ENCODE measurements at places on chromosomes 2 and 18.

GRCh38 chr2:89780318-89780717, 1088.8 kb downstream of the RPIA start:
- no peak for DNase-seq

DNA sequence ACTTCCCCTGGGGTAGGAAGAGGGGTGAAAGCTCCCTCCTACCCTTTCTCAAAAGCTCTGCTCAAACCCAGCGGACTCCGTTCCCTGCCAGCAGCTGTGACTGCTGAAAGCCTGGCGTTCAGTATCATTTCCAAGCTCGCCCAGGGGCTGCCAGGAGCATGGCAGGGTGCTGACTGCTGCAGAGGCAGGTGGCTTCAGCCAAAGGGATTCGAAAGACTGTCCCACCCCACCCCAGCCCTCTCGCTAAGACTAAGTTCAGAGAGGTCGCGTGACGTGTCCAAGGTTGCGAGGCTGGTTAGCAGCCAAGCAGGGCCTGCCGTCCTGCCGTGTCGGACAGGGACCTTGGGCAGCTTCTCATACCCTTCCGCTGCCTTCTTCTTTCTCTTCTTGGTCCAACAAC, 72.3 kb upstream of the RAB12 start:
- no peak for DNase-seq

GRCh38 chr18:9946831-9947230, 33.0 kb downstream of the VAPA start:
- DNase-seq: no peak

- no peak for DNase-seq
These were observed 799 bp upstream of the KIF1A start for GRCh38 chr2:240820607-240821428.

- no peak for DNase-seq
These were observed 25.5 kb upstream of the POLR1B start for GRCh38 chr2:112516801-112517200.

DNA sequence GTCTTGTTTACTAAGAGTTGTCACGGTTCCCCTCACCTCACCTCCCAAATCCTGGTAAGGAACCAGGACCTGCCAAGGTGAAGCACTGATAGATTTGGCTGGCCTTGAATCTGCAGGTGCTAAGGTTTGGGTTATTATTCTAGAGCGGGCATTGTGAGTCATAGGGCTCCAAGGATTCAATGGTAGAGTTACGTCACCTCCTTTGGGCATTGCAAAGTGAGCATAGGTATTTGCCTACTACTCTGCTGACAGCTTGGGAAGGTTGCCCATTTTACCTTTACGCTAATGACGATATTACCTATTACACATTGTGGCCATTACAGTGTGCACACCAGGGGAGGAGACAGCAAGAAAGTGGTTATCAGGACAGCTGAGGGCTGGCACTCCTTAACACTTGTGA, 59.3 kb downstream of the SETBP1 start:
- peak; percentile 73 for DNase-seq

GRCh38 chr2:8408560-8409460, 273.0 kb upstream of the ID2 start:
- DNase-seq: no peak

GRCh38 chr2:65918760-65919187, 486.4 kb upstream of the SPRED2 start:
- no peak for DNase-seq

GRCh38 chr2:167990062-167990461, 257.3 kb downstream of the STK39 start:
- DNase-seq: no peak

DNA sequence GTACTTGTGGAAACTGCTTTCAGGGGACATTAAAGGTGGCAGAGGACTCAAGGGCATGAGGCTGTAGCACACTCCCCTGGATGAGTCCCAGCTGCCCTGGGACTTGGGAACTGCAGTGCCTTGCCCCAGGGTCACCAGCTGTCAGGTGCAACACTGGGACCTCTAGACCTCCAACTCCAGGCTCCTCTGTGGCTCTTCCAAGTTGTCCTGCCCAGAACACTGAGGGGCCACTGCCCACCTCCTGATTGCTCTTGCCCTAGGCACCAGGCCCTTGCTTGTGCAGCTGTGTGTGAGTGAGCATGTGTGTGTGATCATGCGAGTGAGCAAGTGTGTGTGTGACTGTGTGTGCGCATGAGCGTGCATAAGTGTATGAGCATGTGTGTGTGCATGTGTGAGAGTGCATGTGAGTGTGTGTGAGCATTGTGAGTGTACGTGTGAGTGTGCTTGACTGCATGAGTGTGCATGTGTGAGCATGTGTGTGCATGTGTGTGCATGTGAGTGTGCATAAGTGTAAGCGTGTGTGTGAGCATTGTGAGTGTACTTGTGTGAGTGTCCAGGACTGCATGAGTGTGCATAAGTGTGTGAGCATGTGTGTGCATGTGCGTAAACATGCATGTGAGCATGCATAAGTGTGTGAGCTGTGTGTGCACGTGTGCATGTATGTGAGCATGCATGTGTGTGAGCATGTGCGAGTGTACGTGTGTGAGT, 301.5 kb downstream of the NDUFA10 start:
- no peak for DNase-seq

DNA sequence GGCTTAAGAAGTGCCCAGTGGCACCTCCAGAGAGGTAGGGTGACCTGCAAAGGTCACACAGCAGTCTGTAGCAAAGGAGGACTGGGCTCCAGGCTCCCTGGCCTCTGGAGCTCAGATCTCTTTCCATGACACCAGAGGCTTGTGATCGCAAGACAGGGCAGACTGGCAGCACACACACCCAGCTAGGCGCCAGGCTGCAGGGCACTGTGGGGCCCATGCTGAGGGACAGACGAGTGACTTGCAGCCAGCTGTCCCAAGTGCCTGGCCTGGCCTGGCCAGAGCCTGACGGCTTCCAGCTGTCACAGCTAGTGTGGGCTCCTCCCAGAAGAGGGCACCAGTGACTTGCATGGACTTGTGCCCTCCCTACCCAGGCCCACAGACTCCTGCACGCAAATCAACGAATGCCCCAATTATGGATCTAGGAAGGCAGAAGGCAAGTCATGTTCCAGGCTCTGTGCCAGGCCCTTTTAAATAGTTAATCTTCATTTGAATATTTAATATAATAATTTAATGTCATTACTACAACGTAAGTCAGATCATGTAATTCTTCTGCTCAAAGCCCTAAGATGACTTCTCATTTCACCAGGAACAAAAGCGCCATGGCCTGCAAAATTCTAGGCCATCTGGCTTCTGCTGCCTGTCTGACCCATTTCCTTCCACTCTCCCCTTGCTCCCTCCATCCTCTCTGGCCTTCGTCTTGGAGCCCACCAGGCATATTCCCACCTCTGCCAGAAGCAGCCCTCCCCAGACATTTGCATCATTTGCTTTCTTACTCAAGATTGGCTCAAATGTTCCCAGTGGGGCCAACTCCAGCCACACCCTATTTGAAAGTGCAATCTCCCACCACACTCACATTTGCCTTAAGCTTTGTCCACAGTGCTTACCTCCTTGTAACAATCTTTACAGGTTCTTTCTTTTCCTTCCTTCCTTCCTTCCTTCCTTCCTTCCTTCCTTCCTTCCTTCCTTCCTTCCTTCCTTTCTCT, 3.7 kb upstream of the SPEG start:
- peak; percentile 40 for DNase-seq

DNA sequence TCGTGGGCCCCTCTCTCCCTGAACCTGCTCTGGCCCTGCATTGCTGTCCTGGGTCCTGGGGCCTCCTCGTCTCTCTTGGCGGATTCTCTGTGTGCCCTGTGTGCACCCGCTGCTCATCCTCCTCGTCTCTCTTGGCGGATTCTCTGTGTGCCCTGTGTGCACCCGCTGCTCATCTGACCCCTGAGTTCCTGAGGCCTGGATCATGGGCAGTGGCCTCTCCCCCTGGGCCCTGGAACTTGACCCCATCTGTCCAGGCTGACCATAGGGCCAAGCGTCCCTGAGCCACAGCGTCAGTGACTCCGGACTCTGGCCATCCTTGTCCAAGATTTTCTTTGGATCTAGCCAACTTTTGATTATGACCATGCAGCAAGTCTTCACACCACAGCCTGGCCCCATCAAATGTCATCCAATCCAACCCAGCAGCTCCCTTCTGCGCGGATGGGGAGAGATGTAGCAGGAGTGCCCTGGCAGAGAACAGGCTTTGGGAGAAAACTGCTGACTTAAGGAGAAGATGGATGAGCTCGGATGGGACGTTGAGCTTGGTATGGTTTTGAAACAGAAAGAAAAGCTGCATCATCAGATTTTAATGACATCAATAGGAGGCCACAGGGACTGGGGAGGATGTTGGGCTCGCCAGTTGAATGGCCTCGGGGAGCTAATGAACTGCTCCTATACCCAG, 455.1 kb upstream of the HS6ST1 start:
- DNase-seq: no peak

DNA sequence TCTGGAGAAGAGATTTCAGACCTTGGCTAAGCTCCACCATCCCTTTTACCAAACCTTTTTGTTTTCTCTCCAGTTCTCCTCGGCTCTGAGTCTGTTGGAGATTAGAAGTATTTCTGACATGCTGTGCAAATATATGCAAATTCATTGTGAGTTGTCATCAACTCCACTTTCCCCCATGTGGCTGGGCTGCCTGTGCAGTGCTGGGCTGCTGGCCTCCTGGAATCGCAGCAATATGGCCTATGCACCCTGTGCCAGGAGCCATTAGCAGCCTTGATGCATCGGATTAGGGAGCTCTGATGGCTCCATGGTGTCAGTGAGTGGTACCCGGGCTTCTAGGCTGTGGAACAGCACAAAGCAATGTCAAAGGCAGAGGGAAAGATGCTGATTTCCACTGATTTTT, 80.0 kb downstream of the GPR39 start:
- no peak for DNase-seq

DNA sequence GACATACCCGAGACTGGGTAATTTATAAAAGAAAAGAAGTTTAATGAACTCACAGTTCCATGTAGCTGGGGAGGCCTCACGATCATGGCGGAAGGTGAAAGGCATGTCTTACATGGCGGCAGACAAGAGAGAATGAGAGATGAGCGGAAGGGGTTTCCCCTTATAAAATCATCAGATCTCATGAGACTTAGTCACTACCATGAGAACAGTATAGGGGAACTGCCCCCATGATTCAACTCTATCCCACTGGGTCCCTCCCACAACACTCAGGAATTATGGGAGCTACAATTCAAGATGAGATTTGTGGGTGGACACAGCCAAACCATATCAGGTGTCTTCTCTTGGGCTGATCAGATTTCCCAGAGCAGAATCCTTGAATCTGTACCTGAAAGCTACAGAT, 617.3 kb upstream of the ID2 start:
- no peak for DNase-seq

- no peak for DNase-seq
These were observed 279.8 kb downstream of the AFF3 start for GRCh38 chr2:99862566-99862965.

GRCh38 chr2:103880081-103880834, 973.7 kb upstream of the POU3F3 start:
- DNase-seq: no peak

- no peak for DNase-seq
These were observed 300.9 kb upstream of the LRRTM4 start for GRCh38 chr2:77823028-77823427.

DNA sequence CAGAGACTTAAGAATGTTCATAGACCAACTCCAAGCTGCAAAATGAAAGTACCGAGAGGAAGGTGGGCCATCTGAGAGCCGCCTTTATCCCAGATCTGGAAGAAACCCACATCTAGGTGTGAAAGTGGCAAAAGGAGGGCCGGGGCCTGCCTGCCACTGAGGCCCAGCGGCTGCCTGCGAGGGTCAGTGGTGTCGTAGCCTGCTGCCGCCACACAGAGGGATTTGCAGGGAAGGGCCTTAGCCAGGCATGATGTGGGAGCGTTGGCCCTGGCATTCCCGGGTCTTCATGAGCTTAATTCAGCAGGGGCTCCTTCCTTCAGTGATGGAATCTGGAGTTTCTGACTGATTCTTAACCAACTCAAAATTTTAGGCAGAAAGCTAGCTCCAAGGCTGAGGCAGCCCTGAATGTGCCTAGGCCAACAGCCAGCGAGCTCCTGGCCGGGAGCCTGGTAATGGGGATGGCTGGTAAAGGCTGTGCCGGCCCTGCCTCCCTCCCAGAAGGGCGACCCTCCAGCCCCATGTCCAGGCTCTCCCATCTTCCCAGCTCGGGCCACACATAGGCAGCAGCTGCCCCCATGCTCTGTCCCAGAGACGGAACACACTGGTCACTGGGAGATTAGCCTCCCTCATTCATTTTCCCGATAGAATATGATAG, 230.1 kb downstream of the AGAP1 start:
- no peak for DNase-seq

DNA sequence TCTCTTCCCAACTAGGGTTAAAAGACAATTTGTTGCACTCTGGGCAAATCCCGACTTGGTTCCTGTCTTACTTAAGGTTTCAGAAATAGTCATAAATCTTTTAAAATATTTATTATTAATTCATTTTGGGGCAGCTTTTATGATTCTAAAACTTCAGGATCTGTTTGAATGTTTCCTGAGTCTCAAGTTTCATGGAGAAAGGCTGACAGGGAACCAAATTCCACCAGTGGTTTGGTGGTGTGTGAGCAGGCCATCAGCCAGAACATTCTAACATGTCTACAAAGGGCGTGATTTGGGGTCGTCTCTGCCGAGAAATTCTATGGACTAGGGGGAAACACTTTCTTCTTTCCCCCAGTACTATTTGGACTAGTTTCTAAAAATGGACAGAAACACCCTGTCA, 366.4 kb downstream of the ZNF521 start:
- no peak for DNase-seq

- no peak for DNase-seq
These were observed 626.2 kb upstream of the CDH7 start for GRCh38 chr18:65124633-65125032.

- no peak for DNase-seq
These were observed 34.6 kb upstream of the IMPA2 start for GRCh38 chr18:11946756-11947155.

DNA sequence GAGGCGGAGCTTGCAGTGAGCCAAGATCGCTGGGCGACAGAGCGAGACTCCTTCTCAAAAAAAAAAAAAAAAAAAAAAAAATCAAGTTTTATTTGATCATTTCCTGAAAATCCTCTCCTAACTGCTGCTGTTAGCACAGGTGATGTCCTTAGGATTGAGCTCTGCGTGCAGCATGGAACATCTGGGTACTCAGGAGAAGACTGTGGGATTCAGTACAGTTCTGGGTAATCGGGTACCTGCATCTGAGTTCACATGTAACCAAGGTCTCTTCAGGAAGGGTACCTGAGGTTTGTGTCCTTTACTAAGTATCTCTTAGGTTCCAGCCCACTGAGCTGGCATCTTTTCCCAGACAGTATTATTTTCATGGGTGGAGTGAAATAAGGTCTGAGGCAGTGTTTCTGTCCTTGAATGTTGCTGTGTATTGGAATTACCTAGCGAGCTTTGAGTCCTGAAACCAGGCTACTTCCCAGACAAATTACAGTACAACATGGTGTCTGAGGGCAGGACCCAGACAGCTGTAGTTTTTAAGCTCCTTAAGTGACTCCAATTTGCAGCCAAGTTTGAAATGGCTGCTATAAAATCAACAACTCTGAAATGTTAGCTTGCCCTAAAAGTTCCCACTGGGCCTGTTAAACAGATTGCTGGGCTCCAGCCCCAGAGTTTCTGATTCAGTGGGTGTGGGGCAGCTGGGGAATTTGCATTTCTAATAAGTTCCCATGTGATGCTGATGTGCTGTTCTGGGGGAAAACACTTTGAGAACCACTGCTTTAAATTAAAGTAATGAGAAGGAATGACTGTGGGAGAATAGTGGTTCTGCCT, 120.5 kb downstream of the PMAIP1 start:
- no peak for DNase-seq

GRCh38 chr2:117537032-117537431, 277.5 kb upstream of the DDX18 start:
- DNase-seq: no peak
